Ascending aorta (tissue), 2 donors: ENCODE measurements at places on chromosomes 11 and 22.

DNA sequence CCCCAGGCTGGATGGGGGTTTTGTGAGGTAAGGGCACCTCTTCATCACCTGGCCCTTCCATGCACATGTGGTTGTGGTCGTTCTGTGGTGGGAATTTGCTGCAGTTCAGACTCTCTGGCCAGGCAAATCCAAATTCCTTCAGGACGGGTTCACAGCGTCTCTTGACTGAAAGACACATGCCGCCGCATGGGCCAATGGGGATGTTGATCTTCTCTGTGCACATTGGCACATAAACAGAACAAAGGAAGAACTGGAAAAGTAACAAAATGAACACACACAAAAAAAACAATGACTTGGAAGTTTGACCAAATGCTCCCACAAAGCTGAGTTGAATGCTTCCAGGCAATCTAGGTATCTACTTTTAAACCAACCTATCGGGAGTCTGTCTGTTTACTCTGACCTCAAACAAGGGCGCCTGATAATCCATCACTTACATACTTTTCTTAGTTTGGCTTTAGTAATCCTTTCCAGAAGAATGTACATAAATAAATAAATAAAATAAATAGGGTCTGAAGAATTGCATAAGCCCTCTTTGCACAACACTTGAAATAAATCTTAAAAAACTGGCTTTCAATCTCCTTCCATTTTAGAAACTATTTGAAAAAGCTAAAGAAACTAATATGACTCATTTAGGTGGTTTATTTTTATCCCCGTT, 2.8 kb downstream of the FZD4 start:
- H3K27me3 ChIP-seq, result no peaks in the 10 kb centered on the region
- H3K4me1 ChIP-seq, result peaks cover 37% of the 10 kb centered on the region
- H3K4me3 ChIP-seq, result peak overlapping the region; percentile 100
- H3K36me3 ChIP-seq, result peaks cover 6% of the 10 kb centered on the region
- H3K27ac ChIP-seq, result peak overlapping the region; percentile 94

DNA sequence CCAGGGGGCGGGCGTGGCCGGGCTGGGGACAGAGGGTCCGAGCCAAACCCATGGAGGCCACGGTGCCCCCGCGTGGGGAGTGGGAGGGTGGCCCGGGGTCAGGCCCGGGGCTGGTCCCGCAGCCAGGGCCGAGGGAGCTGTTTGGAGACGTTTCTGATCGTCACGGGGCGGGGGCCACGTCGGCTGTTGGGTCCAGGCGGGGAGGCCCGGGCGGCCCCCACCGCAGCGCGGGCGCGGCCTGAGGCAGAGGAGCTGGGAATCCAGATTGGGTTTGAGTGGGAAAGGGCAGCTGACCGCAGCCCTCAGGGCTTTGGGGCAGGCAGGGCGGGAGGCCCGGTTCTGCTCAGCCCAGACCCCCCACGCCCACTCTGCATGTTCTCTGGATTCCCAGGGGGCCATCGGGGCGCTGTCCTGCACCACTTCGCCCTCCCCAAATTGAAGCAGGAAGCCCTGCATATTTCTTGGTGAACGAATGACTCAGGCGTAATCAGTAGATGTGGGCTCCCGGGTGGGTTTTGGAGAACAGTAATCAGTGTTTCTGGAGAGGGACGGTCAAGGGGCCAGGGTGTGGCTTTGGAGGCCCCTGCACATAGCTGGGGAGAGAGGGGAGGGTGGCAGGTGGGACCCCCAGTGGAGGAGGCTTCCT, 583 bp downstream of the MRPL23 start:
- no peaks in the 10 kb centered on the region for H3K27me3 ChIP-seq
- H3K4me3 ChIP-seq, result no peak overlapping the region
- H3K27ac ChIP-seq, result no peak overlapping the region

- no peaks in the 10 kb centered on the region for H3K36me3 ChIP-seq
- no peak for DNase-seq
- H3K4me1 ChIP-seq, result no peaks in the 10 kb centered on the region
- no peak overlapping the region for H3K27ac ChIP-seq
- H3K27me3 ChIP-seq, result no peaks in the 10 kb centered on the region
These were observed 3.1 kb downstream of the HBE1 start for GRCh38 chr11:5266609-5267008.

- no peaks in the 10 kb centered on the region for H3K27me3 ChIP-seq
- H3K4me1 ChIP-seq, result no peaks in the 10 kb centered on the region
- H3K4me3 ChIP-seq, result no peak overlapping the region
- H3K27ac ChIP-seq, result no peak overlapping the region
- DNase-seq, result no peak
These were observed 27.3 kb downstream of the NTM start for GRCh38 chr11:131397675-131398074.

GRCh38 chr22:31451709-31452571, 37.7 kb downstream of the EIF4ENIF1 start:
- no peak for DNase-seq
- H3K4me1 ChIP-seq, result no peaks in the 10 kb centered on the region
- H3K4me3 ChIP-seq, result no peak overlapping the region
- peaks cover 38% of the 10 kb centered on the region for H3K36me3 ChIP-seq

GRCh38 chr11:19952911-19953310, 207.4 kb downstream of the DBX1 start:
- H3K27ac ChIP-seq, result peak overlapping the region; percentile 67
- peaks cover 36% of the 10 kb centered on the region for H3K36me3 ChIP-seq
- H3K27me3 ChIP-seq, result no peaks in the 10 kb centered on the region
- peaks cover 17% of the 10 kb centered on the region for H3K4me1 ChIP-seq
- no peak overlapping the region for H3K4me3 ChIP-seq
- DNase-seq, result no peak

DNA sequence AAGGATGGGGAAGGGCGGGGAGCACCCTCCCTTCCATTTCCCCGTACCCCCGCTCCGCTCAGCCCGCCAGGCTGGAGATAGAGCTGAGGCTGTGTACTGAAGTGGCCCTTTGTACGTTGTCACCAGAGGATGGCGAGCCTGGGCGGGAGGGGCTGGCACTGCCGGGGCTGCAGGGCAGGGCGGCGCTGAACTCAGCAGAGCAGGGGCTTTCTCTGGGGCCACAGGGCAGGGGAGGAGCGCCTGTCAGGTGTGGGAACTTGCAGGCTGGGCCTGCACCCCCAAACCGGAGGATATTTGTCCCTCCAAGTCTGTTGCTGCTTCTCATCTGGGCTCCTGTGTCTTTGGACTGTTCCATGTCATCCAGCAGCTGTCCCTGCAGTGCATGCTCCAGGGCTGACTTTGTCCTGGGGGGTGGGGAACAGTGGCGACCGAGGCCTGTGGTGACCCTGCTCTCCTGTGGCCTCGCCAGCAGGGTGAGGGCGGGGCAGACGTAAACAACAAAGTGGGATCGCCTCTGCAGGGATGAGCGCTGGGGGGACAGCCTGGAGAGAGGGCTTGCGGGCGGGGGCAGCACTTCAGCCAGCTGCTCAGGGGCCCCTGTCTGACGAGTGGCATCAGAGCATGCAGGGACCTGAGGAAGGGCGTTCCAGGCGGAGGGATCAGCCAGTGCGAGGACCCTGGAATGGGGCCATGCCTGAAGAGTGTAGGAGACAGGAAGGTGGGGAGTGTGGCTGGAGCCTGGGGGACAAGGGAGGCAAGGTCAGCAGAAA, 13.1 kb downstream of the MGAT3 start:
- H3K4me1 ChIP-seq, result no peaks in the 10 kb centered on the region
- H3K4me3 ChIP-seq, result no peak overlapping the region
- no peaks in the 10 kb centered on the region for H3K36me3 ChIP-seq
- DNase-seq, result no peak

DNA sequence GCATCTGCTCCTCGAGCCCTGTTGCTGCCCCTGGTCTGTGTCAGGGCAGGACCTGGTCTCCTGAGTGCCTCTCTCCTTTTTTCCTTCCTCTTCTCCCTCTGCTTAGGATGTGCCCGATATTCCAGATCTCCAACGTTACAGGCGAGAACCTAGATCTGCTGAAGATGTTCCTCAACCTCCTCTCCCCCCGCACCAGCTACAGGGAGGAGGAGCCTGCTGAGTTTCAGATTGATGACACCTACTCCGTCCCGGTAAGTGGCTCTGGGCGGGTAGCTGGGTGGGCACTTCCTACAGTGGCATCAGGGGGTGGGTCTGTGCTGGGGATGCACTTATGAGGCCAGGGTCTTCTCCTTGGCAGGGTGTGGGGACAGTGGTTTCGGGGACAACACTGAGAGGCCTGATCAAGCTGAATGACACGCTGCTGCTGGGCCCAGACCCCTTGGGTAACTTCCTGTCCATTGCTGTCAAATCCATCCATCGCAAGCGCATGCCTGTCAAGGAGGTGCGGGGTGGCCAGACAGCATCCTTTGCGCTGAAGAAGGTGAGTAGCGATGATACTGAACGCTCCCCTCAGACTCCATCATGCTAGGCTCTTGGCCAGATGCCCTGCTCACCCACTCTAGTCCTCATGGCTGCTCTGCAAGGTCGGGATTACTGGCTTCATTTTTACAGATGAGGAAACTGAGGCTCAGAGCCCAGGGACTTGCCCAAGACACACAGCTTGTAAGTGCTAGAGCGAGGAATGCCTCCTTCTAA, 20.3 kb downstream of the GTPBP1 start:
- H3K36me3 ChIP-seq, result peaks cover 95% of the 10 kb centered on the region
- H3K27ac ChIP-seq, result no peak overlapping the region
- H3K4me1 ChIP-seq, result no peaks in the 10 kb centered on the region
- H3K4me3 ChIP-seq, result no peak overlapping the region
- DNase-seq, result no peak
- H3K27me3 ChIP-seq, result no peaks in the 10 kb centered on the region

- DNase-seq, result peak; percentile 53
- H3K27me3 ChIP-seq, result no peaks in the 10 kb centered on the region
- H3K4me1 ChIP-seq, result no peaks in the 10 kb centered on the region
- no peak overlapping the region for H3K27ac ChIP-seq
- no peak overlapping the region for H3K4me3 ChIP-seq
These were observed 17.8 kb downstream of the CYB5R2 start for GRCh38 chr11:7655253-7656217.

- H3K4me3 ChIP-seq, result no peak within 1 kb of the TSS
- H3K36me3 ChIP-seq, result no peaks in the 10 kb centered on the region
- no peaks in the 10 kb centered on the region for H3K27me3 ChIP-seq
- DNase-seq, result no peak
These were observed at the start of gene OR10A2 for GRCh38 chr11:6862961-6863360. TSS of gene OR10A2 (plus strand) at chr11:6863057. CDS start at chr11:6869755, 6,698 bp downstream.

- H3K36me3 ChIP-seq, result peaks cover 33% of the 10 kb centered on the region
- H3K27ac ChIP-seq, result peak overlapping the region; percentile 83
- no peak overlapping the region for H3K4me3 ChIP-seq
- no peaks in the 10 kb centered on the region for H3K27me3 ChIP-seq
- peak; percentile 74 for DNase-seq
These were observed 8.3 kb upstream of the DLAT start for GRCh38 chr11:112016765-112017376.
